Esophagus squamous epithelium (tissue), 5 donors: ENCODE measurements at places on chromosomes 5 and 9.

GRCh38 chr9:125887172-125887571 is 140.0 kb downstream of the PBX3 start:
- DNase-seq: no peak

DNA sequence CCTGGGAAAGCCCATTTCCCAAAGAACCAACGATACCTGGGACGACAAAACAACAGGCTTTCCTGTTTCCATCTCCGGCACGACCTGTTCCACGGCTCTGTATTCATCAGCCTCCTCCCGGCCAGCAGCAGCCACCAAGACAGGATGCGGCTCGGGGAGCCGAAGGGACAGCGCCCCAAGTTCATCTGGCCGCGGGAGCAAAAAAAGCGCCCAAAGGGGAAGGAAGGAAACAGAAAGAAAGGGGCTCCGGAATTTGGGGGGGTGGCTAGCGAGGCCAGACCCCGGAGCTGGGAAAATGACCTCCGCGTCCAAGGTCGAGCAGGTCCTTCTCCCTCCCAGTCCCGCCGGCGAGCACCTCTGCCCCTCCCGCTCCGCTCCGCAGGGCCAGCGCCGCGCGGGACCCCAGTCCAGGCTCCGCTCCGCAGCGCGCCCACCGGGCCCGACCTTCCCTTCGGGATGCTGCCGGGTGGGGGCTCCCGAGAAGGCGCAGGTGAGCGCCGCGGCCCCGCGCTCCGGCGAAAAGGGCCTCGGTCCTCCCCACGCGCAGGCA is 608 bp downstream of the ELOVL7 start:
- DNase-seq: no peak

DNA sequence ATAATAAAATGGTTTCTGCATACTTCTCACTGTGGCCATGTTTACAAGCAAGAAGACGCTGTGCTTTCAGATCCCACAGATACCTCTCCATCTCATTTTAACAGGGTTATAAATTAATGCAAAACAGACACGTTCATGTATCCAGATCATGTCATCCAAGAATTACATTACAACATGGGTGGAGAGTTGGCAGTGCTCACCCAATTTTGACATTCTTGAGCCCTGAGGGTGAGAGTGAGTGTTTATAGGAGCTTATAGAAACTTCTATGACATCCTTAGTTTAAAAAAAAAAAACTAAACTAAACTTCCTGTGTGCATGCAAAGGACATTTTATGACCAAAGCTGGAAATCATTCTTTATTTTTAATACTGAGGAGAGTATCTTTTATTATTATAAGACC is 9.1 kb downstream of the PRKACG start:
- no peak for DNase-seq

DNA sequence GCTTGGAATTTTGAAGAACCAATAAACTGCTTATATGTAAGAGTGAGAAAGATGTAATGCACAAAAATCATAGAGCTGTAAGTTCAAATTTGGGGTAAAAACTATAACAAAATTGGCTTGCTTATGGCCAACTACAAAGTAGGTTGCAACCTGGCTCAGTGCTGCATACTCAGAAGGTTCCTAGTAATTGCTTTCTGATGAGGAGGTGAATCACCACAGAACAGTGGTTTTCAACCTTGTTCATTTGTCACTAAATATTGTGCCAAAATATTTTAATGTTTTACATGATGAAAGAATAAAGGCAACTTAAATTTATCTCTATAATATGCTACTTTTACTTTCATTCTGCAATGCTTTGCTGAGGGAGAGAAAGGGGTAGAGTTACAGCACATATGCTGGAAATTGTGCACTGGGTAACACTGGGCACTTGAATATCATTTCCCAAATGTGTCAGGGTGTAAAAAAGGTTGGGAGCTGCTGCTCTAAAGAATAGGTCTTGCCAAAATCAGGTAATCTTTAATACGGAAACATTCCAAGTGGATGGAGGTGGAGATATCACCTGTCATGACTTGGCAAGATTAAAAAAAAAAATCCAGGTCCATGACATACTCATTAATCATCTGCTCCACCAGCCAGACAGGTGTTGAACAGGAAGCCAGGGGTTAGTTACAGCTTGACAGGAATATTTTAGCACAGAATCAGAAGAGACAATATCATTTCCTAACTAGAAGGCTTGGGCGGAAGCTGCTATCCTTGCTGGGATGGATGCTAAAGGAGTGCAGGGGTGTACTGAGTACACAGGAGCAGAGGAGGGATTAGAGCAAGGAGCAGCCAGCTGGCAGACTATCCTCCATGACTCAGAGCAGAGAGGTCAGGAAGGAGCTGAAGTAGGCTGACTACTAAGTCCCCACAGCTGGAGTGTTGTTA is 34.6 kb upstream of the CCL21 start:
- DNase-seq: no peak

- no peak for DNase-seq
These were observed 7.2 kb downstream of the TAS2R1 start for GRCh38 chr5:9622971-9623421.

DNA sequence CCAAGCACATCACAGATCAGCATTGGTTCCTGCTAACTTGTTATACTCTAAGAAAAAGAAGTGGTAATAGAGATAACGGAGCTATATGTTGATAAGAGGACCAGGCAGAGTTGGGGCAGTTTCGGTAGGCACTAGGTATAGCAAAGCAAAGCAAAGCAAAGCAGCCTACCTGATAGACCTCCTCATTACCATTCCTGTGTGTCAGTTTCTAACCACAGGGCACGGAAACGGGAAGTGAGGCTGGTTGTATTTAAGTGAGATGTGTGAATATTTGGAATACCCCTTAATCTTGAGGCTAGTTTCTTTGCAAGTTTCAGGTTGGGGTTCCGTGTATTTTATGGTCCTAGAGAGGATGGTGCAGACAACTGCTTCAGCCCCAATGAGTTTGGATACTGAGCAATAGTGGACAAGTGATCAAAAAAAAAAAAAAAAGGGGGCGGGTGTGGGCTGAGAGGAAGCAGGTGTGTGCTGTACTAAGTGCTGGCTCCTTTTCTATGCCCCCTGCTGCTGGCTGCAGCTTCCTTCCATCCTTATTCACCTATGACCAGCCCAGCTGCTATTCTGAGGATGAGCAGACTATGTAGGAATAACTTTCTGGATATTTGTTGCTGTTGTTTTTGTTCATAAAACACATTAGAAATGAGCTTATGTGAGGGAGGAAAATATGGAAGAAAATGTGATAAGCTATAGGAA is 183.3 kb downstream of the SH3GL2 start:
- no peak for DNase-seq

DNA sequence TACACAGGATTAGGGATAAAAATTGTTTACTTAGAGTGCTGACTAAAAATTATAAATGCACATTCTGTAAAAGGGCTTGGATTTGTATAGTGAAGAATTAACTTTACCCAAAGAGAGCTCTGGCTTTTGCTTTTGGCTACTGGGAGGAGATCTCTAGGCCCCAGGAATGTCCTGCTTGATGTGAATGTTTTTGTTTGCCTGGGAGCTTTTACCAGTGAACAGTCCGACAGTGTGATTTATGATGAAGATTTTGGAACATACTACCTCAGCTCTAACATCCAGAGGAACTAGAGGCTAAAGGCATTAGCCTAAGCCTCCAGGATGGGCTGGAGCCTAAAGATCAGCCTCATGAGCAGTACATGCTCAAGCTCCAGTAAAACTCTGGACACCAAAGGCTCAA is 103.7 kb upstream of the RFX3 start:
- DNase-seq: no peak

DNA sequence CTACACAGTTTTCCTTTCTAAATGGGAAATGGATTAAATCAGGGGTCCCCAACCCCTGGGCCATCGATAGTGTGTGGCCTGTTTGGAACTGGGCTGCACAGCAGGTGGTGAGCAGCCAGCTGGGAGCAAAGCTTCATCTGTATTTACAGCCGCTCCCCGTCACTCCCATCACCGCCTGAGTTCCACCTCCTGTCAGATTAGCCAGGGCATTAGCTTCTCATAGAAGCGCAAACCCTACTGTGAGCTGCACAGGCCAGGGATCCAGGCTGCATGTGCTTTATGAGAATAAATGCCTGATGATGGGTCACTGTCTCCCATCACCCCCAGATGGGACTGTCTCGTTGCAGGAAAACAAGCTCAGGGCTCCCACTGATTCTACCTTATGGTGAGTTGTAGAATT is 41.2 kb upstream of the FLT4 start:
- DNase-seq: no peak

DNA sequence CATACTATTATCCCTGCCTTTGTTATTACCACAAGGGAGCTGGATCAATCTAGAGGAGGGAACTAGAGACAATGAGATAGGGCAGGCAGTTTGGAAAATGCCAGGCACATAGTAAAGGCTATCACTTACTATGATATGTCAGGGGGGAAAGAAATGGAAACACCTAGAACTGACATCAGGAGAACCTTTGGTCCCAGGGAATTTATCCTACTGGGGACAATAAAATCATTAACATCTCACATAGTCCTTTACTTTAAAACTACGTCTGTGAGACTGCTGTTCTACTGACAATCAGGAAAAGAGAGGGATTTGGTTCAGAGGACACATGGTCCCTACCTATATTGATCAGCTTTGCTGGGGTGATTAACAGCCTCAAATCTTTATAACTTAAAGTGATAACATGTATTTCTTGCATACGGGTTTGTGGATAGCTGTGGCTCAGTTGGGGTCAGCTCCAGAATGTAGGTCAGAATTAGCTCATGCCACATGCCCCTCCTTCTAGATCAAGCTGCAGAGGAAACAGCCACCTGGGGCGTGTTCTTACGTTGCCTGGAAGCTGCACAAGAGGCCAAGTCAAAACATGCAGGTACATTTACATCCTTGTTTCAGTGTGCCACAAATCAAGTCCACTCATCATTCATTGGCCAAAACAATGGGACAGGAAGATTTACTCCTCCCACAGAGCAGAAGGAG is 43.9 kb upstream of the ALDOB start:
- no peak for DNase-seq

- DNase-seq: no peak
These were observed 376.6 kb downstream of the SPOCK1 start for GRCh38 chr5:137122558-137122957.

DNA sequence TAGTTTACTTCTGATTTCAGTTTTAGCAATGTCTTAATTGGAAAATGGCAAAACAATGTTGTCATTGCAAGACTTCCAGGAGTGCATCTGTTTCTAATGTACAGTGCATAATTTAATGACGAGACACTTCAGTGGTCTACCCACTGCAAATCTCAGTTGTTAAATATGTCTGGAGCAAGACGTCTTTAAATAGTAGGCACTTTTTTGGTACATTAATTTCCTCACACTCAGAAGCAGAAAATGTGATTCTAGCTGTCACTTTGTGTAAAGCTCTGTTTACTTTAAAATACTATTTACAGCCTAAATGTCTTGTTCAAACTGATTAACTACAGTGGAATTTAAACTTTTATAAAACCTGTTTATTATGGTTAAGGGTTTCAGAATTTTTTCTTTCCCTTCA is 815.5 kb downstream of the TLE1 start:
- DNase-seq: no peak

- no peak for DNase-seq
These were observed 263.4 kb downstream of the GRIA1 start for GRCh38 chr5:153753645-153754432.

DNA sequence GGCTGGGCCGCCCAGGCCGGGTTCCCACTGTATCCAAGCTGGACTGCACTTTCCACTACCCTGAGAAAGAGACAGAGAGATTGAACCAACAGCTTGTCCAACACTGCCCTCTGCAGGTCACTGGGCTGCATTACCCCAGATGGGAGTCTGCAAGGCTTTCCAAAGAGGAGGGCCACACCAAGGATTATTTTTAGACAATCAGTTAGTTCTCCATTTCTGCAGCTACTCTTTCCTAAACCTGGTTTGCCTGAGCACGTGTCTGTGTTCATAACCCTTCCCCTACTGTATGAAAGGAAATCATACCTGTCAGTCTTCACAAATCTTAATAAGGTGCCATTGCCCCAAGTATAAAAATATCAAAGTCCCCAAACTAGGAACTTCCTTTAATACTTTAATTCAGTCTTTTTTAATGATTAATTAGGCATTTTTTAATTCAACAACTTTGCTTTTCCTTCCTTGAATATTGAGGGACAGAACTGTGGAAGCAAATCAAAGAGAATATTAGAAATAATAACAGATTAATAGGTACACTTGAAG is 13.4 kb upstream of the FGF1 start:
- DNase-seq: peak; percentile 25

DNA sequence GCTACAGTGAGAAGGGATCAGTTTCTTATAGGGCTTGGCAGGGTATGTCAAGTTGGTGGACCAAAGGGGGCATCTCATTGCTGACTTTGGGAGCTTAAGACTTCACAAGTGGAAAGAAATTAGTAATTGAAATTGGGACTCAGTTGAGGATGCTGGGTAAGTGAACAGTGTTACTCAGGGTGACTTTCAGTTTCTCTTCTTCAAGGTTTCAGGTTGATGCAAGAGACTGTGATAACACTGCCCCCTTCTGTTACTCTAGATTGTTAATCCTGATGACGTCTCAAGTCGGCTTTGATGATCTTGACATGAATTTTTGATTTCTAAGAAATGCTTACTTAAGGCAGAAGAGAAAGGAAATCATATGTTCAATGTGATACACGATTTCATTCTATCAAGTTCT is 21.3 kb downstream of the KCTD16 start:
- DNase-seq: no peak

- DNase-seq: no peak
These were observed 15.1 kb upstream of the RNF145 start for GRCh38 chr5:159224471-159224870.

DNA sequence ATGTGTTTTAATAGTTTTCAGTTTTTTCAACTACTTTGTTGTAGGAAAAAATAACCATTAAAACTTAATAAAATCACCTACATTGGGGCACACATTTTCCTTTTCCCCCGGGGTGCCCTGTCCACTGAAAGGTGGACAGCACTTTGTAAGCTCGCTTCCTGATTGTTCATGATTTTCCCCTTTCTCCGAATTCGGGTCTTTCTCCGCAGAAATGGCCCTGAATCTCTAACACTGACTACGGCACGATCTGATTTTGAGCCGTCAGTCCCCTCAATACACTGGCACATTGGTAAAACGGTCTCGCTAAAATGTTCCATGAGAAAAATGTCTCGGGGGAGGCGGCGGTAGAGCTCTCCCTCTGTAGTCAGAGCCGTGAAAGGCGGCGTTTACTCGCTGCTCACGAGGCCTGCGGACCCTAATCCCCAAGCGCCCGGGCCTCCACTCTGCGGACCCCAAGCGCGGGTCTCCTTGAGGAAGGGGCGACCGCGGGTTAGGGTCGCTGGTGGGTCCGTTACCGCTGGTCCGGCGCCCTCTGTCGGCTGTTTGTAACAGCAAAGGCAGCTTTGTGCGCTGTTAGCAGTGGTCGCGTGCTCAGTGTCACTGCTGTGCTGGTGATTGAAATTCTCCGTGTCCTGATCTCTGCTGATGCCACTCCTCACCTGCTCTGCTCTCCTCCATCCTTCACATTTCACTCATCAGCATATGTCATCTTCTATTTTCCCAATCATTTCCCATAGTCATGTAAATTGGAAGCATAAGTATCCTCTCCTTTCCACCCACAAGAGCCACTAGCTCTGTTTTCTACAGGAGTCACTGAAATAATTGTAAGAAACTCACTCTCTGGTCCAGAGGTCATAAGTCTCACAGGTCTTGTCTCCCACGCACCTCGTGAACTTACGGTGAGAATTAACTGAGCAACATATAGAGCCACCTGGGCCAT is 10.8 kb upstream of the IFNA2 start:
- no peak for DNase-seq

- DNase-seq: no peak
These were observed 372.9 kb downstream of the OSTF1 start for GRCh38 chr9:75461183-75461582.

- no peak for DNase-seq
These were observed 10.0 kb downstream of the ALG2 start for GRCh38 chr9:99211746-99212145.
